ENCODE measurements at places on chromosomes 3 and 15. TPM values are rescaled to one million over a fixed set of nuclear protein-coding genes. Genes with fewer than 3 reads are reported as not detected.

PRR23E gene
- not detected for total RNA-seq

CPLX3 gene
- total RNA-seq = 0.28 TPM

DNAJB11 gene
- total RNA-seq = 41.2 TPM

FEZF2 gene
- not detected for total RNA-seq

GPR149 gene
- total RNA-seq = not detected

LDHAL6B gene
- not detected for total RNA-seq

ACKR4 gene
- total RNA-seq = not detected

BUB1B gene
- 59.3 TPM for total RNA-seq

DAPK2 gene
- total RNA-seq = 13.4 TPM

VPS13C gene
- 100 TPM for total RNA-seq

SLC2A2 gene
- not detected for total RNA-seq

ANKUB1 gene
- not detected for total RNA-seq

CCDC191 gene
- total RNA-seq = 2.7 TPM

HYAL1 gene
- 0.28 TPM for total RNA-seq

MYL3 gene
- total RNA-seq = not detected

NR2E3 gene
- total RNA-seq = not detected

WDR93 gene
- not detected for total RNA-seq

STT3B gene
- 131 TPM for total RNA-seq

CKMT1B gene
- not detected for total RNA-seq

STARD5 gene
- 7.2 TPM for total RNA-seq

DUOXA1 gene
- total RNA-seq = 0.68 TPM

CD86 gene
- total RNA-seq = 0.42 TPM

NRROS gene
- 17.0 TPM for total RNA-seq
